NCI-H187 treated with DMSO at 0.1 percent for 48 hours (cell line): ENCODE measurements at places on chromosomes 6 and 20.

- DNase-seq, result no peak
Measured at GRCh38 chr20:62282877-62283503, 19.8 kb upstream of the ADRM1 start.

- DNase-seq, result no peak
Measured at GRCh38 chr6:166678426-166678825, 51.4 kb upstream of the RPS6KA2 start.

GRCh38 chr20:37850724-37851355, 52.1 kb upstream of the VSTM2L start:
- no peak for DNase-seq

DNA sequence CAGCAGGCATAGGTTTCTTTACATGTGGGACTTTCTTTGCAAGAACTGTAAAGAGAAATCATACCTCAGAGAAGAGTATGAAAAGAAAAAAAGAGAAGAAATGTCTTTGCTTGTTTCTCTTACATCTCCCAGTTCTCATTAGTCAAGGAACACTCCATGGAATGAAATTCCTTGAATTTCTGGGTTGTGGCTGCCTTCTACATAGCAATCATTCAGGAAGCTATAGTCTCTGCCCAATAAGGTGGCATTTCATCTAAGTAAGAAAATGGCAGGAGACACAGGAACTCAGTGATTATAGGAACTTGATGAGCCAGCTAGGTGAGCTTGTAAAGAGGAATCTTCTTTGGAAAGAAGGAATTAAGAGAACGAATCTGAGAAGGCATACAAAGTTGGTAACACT, 197.0 kb upstream of the FKBP1C start:
- DNase-seq, result no peak
